ENCODE measurements at places on chromosomes 13 and 19. TPM values are rescaled to one million over a fixed set of nuclear protein-coding genes. Genes with fewer than 3 reads are reported as not detected.

The EGLN2 gene
- total RNA-seq = 105 TPM

The SBK3 gene
- total RNA-seq = not detected

The DAND5 gene
- 0.17 TPM for total RNA-seq

The CCDC70 gene
- not detected for total RNA-seq

The OR7C1 gene
- total RNA-seq = not detected

The ERF gene
- total RNA-seq = 149 TPM

The SH2D3A gene
- 0.95 TPM for total RNA-seq

The ATXN8OS gene
- total RNA-seq = not detected

The RYR1 gene
- total RNA-seq = 0.28 TPM

The MYPOP gene
- total RNA-seq = 11.4 TPM

The CERS4 gene
- total RNA-seq = 4.8 TPM

The IL4I1 gene
- 1.3 TPM for total RNA-seq

The LHB gene
- total RNA-seq = not detected

The KLK10 gene
- not detected for total RNA-seq

The SHC2 gene
- total RNA-seq = 2.0 TPM

The LGALS14 gene
- not detected for total RNA-seq

The KLK4 gene
- total RNA-seq = not detected

The DENND1C gene
- 0.24 TPM for total RNA-seq

The DMPK gene
- total RNA-seq = 79.9 TPM

The C3 gene
- total RNA-seq = 1.8 TPM

The KIR2DL3 gene
- not detected for total RNA-seq

The LRP3 gene
- total RNA-seq = 39.4 TPM

The TMC4 gene
- total RNA-seq = 0.96 TPM

The APOE gene
- total RNA-seq = 9.4 TPM

The OR10H3 gene
- total RNA-seq = not detected

The MAB21L1 gene
- total RNA-seq = not detected

The LCP1 gene
- 6.2 TPM for total RNA-seq

The ANGPTL4 gene
- total RNA-seq = 1.7 TPM

The ZSCAN5B gene
- total RNA-seq = not detected

The PEAK3 gene
- not detected for total RNA-seq

The FBXO27 gene
- 0.45 TPM for total RNA-seq

The NKPD1 gene
- 0.30 TPM for total RNA-seq

The CPB2 gene
- 5.5 TPM for total RNA-seq

The ZNF547 gene
- total RNA-seq = 5.0 TPM

The PALM gene
- total RNA-seq = 21.2 TPM

The CIC gene
- 75.8 TPM for total RNA-seq

The C19orf67 gene
- total RNA-seq = not detected

The PEG3 gene
- total RNA-seq = 353 TPM

The VSTM2B gene
- not detected for total RNA-seq

The CBARP gene
- 15.0 TPM for total RNA-seq

The GARIN5A gene
- total RNA-seq = 0.59 TPM

The CDX2 gene
- total RNA-seq = not detected

The PTGER1 gene
- total RNA-seq = not detected

The MYO1F gene
- total RNA-seq = 0.26 TPM

The VAV1 gene
- 54.9 TPM for total RNA-seq

The FGF22 gene
- 0.19 TPM for total RNA-seq

The BRSK1 gene
- 36.8 TPM for total RNA-seq

The SLC7A10 gene
- 0.17 TPM for total RNA-seq

The SBK2 gene
- not detected for total RNA-seq

The FAM216B gene
- not detected for total RNA-seq

The PTH2 gene
- total RNA-seq = not detected

The DCUN1D2 gene
- 44.8 TPM for total RNA-seq

The NDUFA3 gene
- 144 TPM for total RNA-seq

The VN1R4 gene
- not detected for total RNA-seq

The CGB8 gene
- total RNA-seq = not detected

The POU2F2 gene
- 2.2 TPM for total RNA-seq

The IZUMO4 gene
- total RNA-seq = 2.5 TPM

The CAMSAP3 gene
- 1.2 TPM for total RNA-seq

The IL11 gene
- 0.42 TPM for total RNA-seq

The AKT2 gene
- total RNA-seq = 146 TPM
